ENCODE measurements at places on chromosomes 3 and 15. TPM values are rescaled to one million over a fixed set of nuclear protein-coding genes. Genes with fewer than 3 reads are reported as not detected.

SCN5A gene
- 2.0 TPM for total RNA-seq

- H3K4me1 ChIP-seq, result no peaks in the 10 kb centered on the region
- H3K27ac ChIP-seq, result no peak overlapping the region
- DNase-seq, result no peak
Observed at GRCh38 chr3:7271631-7272030, 410.7 kb downstream of the GRM7 start.

CCR3 gene
- total RNA-seq, result not detected

DNA sequence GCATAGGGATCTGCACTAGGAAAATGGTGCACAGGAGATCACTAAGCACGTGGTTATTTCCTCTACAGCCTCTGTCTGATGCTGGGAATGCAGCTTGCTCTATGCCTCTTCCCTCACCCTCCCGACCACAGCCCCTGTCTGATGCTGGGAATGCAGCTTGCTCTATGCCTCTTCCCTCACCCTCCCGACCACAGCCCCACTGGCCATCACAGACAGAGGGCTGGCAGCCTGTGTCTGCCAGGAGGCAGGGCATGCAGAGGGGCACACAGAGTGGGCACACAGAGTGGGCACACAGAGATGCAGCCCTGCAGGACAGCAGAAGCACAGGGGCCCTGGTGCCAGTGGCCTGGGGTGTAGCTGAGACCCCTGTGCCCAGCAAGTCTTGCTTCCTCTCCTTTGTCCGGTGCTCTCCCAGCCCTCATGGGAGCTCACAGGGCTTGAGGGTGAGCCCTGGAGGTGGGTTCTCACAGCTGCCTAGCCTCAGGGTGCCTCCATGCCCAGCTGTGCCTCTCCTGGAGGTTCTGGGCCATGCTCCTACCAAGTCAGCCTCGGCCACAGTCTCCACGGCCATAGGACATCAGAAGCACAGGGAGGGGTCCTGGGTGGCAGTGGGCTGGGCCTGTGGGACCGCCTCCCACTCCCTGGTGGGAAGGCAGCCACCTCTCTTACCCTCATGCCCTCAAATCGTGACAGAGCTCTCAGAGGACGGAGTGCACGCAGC, 65.8 kb downstream of the EXOG start:
- H3K4me3 ChIP-seq, result no peak overlapping the region
- H3K36me3 ChIP-seq, result no peaks in the 10 kb centered on the region
- no peaks in the 10 kb centered on the region for H3K27me3 ChIP-seq

GRCh38 chr3:161852744-161853143, 356.1 kb downstream of the OTOL1 start:
- no peaks in the 10 kb centered on the region for H3K36me3 ChIP-seq
- DNase-seq, result no peak
- no peaks in the 10 kb centered on the region for H3K4me1 ChIP-seq
- H3K27me3 ChIP-seq, result no peaks in the 10 kb centered on the region
- no peak overlapping the region for H3K27ac ChIP-seq

DNA sequence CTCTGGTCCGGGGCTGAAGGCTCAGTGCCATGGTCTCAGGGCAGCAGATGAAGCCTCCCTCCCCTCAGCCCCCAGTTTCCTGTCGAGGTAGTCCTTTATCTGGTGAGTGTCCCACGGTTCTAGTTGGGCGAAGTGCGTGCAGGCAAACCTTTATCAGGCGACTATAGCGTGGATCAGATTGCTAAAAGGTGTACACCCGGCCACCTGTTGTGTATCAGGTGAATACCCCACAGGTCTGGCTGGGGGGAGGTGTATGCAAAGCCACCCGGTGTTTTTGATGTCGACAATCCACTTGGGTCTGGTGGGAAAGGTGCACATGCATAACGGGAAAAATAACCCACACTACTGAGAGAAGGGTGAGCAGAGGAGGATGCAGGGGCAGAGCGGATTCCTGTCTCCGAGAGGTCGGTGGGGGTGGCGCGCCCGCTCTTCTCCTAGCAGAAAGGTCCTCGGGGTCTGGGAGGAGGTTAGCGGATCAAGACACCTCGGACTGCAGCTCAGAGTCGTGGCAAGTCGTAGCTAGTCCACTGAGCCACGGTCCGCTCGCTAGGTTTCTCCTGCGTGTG, 507 bp downstream of the SLC12A6 start:
- H3K4me3 ChIP-seq, result peak overlapping the region; percentile 93
- H3K36me3 ChIP-seq, result peaks cover 7% of the 10 kb centered on the region
- peak overlapping the region; percentile 26 for H3K27ac ChIP-seq
- no peaks in the 10 kb centered on the region for H3K27me3 ChIP-seq
- H3K4me1 ChIP-seq, result peaks cover 10% of the 10 kb centered on the region

DNA sequence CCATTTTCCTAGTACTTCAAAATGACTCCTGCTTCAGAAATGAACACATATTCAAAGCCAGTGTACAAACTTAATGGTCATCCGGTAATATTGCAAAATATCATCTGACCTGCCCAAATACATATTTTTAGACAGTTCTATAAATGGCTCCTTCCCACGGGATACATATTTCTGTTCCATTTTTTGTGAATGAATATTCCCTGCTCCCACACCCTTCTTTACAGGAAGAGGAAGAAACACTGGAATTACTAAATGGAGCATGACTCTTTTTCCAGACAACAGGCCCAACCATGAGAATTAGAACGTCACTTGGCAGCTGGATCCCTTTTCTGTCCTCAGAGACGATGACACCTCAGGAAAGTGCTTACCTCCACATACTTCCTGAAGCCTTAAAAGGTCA, 38.0 kb upstream of the CBLB start:
- H3K36me3 ChIP-seq, result no peaks in the 10 kb centered on the region
- H3K27ac ChIP-seq, result peak overlapping the region; percentile 56

- H3K36me3 ChIP-seq, result no peaks in the 10 kb centered on the region
- H3K27me3 ChIP-seq, result peaks cover 23% of the 10 kb centered on the region
- H3K4me1 ChIP-seq, result no peaks in the 10 kb centered on the region
- H3K4me3 ChIP-seq, result no peak overlapping the region
Observed at GRCh38 chr3:127865941-127866340, 43.6 kb upstream of the MGLL start.

DNAH12 gene
- total RNA-seq, result under 0.01 TPM

ITPR1 gene
- total RNA-seq, result 5.8 TPM

DNA sequence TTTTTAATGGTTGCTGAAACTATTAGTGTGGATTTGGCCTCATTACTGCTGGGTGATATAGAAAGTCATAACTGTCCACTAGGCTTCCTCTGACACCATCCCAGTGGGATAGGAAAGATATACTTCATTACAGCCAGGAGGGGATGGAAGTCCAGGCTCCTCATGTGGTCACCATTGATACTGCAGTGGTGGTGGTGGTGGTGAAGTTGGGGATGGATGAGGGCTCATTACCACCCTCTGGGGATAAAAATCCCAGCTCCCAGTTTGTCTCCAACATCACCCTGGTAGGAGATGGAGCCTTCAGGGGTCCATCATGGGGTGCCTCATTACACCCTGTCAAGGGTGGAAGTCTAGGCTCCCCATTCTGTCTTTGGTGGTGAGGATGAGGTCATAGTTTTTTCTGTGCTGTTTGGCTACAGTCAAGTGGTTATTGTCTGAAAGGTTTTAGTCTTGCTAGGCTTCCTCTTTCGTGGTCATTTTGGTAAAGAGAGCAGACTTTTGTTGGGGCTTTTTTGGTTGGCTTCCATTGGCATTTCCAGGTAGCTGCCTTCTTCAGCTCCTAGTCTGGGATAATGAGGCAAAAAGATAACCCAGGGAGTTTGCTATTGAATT, 30.1 kb upstream of the FILIP1L start:
- no peak for DNase-seq
- H3K27ac ChIP-seq, result no peak overlapping the region
- no peaks in the 10 kb centered on the region for H3K36me3 ChIP-seq
- H3K4me1 ChIP-seq, result no peaks in the 10 kb centered on the region
- no peaks in the 10 kb centered on the region for H3K27me3 ChIP-seq

DNA sequence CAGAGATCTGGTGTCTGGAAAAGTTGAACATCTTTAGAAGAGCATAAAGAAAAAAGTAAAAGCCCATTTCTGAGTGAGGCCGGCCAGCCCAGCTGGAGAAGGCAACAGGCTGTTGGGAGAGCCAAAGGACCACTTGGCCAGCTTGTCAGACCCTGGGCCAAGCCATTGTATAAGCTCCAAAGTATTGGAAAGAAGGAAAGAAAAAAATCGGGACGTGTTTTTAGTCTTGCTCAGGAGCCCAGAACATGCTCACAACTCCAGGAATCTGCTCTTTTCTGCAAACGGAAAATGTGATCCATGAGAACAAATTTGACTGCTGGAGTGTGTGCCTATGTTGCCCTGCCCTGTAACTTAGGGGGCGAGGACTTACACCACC, 10.4 kb upstream of the CLPX start:
- DNase-seq, result no peak
- peaks cover 29% of the 10 kb centered on the region for H3K27me3 ChIP-seq

- peak; percentile 64 for DNase-seq
- no peak overlapping the region for H3K4me3 ChIP-seq
- peak overlapping the region; percentile 57 for H3K27ac ChIP-seq
- H3K4me1 ChIP-seq, result peaks cover 12% of the 10 kb centered on the region
Observed at GRCh38 chr3:171860830-171861535, 17.8 kb downstream of the TMEM212 start.

DNA sequence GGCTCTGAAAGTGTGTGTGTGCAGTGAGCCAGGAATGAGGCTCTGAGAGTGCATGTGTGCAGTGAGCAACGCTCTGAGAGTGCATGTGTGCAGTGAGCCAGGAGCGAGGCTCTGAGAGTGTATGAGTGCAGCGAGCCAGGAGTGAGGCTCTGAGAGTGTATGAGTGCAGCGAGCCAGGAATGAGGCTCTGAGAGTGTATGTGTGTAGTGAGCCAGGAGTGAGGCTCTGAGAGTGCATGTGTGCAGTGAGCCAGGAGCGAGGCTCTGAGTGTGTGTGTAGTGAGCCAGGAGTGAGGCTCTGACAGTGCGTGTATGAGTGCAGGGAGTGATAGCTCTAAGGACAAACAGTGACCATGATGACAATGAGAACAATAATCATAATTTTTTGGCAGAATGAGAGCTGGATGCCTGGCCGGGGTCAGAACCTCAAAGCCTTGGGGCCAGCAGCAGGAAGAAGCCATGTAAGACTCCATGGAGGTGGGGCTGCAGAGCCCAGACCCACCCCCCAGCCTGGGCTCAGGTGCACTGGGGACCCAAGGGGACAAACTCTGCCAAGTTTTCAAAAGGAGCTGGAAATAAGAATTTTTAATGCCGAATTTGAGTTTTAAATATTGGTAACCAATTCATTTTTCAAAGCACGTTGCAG, 85.7 kb upstream of the PRR20G start:
- H3K27ac ChIP-seq, result no peak overlapping the region
- no peaks in the 10 kb centered on the region for H3K36me3 ChIP-seq
- no peak for DNase-seq

DNA sequence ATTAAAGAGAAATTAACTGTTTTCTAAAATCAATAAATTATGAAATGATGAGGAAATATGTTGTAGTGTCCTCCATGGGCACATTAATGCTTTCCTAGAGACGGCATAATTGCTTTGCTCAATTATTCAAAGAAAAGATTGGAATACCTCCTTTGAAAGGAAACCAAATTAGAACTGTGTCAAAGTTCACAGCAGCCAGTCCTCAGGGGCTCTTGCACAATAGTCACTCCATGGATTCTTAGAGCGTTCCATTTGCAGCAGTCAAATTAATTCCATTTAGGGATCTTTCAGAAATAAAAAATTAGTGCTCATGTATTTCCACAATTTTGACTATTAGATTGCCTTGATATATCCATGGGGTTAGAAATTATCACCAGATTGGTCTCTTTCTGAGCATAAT, 841.6 kb upstream of the DPPA4 start:
- no peaks in the 10 kb centered on the region for H3K36me3 ChIP-seq
- no peak overlapping the region for H3K4me3 ChIP-seq
- no peak overlapping the region for H3K27ac ChIP-seq
- DNase-seq, result peak; percentile 6
- H3K27me3 ChIP-seq, result no peaks in the 10 kb centered on the region

C3orf85 gene
- not detected for total RNA-seq

TGM4 gene
- total RNA-seq, result under 0.01 TPM

THAP10 gene
- 3.6 TPM for total RNA-seq

DNA sequence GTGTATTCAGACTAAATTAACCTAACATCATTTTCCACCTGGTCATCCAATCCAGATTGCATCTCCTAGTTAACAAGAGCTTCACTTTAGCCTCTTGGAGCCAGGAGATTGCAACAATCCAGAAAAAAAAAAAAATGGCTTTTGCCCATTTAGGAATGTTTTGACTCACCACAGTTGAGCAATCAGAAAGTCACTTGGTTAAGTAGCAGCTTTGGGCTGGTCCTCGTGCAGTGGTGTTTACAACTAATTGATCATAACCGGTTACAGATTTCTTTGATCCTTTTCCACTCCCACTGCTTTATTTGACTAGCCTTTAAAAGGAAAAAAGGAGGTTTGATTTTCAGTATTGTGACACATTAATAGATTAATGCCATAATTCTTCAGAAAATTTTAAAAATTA, 688.8 kb upstream of the CCDC54 start:
- no peak overlapping the region for H3K27ac ChIP-seq
- no peaks in the 10 kb centered on the region for H3K27me3 ChIP-seq
- H3K4me1 ChIP-seq, result no peaks in the 10 kb centered on the region

DNA sequence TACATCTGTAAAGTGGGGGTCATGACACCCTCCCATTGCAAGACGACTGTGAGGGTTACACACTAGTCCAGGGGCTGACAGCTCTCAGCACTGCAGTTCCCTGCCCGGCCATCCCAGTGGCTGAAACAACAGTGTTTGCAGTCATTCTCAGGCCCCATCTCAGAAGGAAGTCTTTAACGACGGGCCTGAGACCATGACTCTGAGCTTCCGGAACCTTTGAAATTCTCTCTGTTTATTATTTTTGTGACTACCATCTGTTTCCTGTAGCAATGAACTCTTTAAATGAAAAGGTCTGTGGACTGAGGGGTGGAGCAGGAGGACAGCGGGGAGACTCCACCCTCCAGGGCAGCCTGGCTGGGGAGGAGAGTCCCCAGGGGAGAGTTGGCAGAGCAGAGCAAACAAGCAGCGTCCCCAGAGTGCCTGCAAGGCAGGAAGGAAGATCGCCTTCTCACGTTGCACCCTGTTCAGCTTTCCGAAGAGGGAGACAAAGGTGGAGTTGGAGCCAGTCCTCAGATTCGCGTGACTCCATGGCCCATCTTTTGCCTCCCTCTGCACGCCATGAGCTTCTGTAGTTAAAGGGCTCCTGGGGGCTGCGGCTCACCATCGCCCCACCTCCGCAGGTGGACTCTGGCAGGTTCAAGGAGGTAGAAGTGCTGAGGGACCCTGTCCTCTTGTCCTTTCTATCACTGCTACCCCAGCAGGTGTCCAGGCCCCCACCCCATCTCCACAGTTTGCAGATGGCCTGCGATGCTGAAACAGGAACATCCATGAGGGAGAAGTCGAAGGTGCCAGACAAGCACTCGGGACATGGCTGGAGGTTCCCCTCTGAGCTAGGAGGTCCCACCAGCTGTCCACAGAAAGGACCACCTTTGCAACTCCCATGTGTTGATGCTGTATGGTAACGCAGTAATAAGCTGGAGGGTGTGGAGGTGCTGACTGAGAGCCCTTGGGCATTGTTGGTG, 525.8 kb upstream of the PROK2 start:
- peaks cover 10% of the 10 kb centered on the region for H3K4me1 ChIP-seq
- no peak overlapping the region for H3K4me3 ChIP-seq
- peak; percentile 85 for DNase-seq
- no peaks in the 10 kb centered on the region for H3K27me3 ChIP-seq

TEX55 gene
- not detected for total RNA-seq

SCN11A gene
- total RNA-seq, result not detected

TYRO3 gene
- total RNA-seq, result 10.6 TPM

Measured in IMR-90 (cell line).